Trophoblast cell (in vitro differentiated cells and primary cell): ENCODE measurements at places on chromosomes 6 and 20.
A peak's percentile ranks its signal among the peaks of the same experiment; 100 is the strongest.

GRCh38 chr6:54056105-54056504 lies 55.1 kb upstream of the MLIP start:
- no peak for DNase-seq

DNA sequence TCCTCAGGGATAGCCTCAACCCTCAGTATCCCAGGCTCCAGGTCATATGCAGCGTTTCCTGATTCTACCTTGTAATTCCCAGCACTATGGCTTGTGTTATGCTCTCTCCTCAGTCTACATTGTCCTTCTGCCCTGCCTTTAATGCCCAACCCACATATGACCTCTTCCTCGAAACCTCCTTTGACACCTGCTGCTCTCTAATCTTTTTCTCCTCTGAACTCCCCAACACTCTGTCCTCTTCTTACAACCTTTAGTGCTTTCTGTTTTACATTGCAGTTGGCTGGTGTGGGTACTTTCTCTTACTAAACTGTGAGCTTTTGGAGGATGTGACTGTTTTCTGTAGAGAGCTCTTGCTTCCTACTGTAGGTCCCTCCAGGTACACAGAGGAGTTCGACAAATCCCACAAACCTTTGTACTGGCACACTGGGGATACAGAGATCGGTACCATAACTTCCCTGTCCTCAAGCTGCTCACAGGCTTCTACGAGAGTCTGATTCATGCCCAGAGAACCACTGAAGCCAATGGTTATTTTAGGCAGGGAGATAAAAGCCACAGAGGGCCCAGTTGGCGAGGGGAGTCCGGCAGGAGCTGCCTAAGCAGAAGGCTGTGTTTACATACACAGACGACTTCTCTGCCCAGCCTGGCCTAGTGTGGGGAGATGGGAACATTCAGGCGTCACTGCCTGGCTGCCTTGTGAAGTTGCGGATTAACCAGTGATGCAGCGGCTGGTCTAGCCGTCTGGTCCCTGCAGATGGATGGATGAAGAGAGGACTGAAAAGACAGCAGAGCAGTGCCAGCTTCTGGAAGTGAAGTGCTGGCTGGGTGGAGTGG lies 8.4 kb upstream of the EPB41L1 start:
- no peak for DNase-seq

DNA sequence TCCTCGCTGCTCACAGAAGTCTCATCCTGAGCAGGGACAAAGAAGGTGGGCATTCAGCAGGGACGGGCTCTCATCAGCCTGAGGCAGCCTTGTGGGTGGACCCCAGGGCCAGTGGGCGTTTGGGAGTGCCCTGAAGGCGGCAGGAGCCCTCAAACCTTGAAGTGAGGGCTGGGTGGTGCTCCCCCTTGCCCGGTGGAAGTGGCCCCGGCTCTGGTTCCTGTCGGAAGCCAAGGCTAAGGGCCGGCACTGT lies 110.5 kb downstream of the NOL4L start:
- no peak for DNase-seq

DNA sequence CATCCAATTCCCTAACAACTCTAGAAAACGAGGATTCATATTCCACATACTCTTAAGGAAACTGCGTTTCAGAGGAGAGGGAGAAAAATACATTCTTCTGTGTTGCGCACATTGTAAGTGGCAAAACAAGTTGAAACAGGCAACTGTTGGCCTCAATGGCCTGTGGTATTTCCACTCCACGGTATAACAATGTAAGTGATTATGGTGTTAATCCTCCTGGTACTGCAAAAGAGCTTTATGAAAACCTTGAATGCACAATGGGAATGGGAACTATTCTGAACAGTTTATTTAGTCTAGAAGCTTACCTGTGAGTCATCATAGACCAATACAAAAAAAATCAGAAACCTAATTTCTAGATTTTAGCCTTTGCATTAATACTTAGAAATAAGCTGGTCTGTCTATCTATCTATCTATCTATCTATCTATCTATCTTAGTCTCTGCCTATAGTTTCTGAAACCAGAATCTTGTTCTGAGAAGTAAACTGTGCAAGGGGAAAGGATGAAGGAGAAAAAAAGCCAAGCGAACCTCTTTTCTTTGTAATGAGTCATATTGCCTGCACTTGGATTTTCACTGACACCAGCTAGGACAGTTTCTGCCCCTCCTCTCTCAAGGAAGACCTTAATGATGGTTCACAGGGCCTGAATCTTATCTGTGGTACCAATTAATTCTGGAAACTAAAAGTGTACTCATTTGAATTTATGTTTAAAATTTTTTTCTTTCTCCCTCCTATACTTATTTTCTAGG lies 101.5 kb downstream of the RNF144B start:
- peak; percentile 33 for DNase-seq

- no peak for DNase-seq
These were observed 59.2 kb upstream of the KIF25 start for GRCh38 chr6:167937948-167938911.

GRCh38 chr6:33610779-33611732 lies 10.1 kb upstream of the ITPR3 start:
- DNase-seq = no peak

GRCh38 chr20:29497261-29497671 lies 1760.2 kb upstream of the DEFB115 start:
- DNase-seq = peak; percentile 84

DNA sequence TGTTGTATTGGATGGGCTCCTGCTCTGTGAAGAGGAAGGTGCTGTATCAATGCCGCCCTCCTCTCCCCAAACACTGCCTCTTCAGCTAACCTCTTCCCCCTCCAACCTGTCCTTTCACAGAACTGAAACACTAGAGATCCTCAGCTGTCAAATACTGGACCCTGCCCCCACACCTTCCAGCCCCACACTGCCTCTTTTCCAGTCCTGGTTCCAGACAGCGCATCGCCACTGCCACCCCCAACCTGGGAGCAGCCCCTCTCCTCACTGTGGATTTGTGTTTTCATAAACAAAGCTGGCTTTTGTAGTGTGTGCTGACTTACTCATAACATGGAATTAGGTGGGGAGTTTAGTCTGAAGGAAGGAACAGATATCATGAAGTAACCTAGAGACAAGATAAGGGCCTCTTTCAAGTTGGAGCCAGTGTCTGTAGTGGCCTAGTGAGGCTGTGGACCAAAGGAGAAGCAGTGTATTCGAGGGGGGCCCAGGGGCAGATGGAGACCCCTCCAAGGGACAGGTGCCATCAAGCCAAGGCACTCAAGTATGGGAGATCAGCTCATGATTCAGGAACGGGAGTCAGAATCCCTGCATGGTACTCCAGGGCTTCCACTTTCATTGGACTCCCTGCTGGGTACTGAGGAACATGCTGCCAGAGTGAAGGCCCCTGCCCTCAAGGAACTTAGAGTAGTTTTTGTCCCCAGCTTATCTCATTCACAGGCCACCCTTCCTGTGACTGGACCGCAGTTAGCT lies 2.1 kb downstream of the SCUBE3 start:
- no peak for DNase-seq

DNA sequence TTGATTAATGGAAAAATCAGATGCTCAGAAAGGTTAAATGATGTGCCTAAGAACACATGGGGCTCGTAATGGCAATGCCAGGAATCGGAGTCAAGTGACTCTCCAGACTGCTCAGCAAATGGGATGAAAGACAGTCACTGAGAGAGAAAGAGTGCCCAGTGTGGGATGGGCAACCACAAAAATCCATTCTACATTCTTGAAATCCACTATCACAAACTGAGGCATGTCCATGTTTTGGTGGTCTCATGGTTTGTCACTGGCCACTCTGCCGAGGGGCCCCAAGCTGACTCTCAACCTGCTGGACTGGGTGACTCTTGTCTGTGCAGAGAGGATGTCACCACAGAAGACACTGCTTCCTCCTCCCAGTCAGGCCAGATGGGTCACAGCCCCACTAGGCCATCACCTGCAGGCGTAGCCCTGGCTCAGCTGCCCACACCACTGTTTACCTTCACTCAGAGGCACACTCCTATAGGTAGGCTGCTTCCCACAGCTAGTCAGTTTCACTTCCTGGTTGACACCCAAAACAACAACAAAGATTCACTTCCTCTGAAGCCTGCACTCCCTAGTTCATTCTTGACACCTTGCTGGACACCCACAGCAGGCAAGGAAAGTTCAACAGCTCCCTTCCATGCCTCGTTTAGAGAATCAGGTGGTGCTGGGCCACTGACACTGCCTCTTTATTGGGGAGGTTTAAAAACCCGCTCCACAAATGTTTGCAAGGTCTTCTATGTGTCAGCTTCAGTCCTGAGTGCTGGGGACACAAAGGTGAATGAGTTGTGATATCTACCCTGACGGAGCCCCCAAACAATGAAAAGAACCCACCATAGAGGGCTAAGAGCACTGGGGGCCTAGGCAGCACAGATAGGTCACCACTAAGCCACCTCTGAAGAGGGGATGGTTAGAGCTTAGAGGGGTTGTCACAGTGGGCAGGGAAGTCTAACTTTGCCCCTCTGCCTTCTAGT lies 21.7 kb downstream of the MAP1LC3A start:
- no peak for DNase-seq

- no peak for DNase-seq
These were observed 974.1 kb downstream of the EYS start for GRCh38 chr6:64732888-64733287.

GRCh38 chr20:63661959-63662812 lies 4.1 kb downstream of the RTEL1 start:
- no peak for DNase-seq

DNA sequence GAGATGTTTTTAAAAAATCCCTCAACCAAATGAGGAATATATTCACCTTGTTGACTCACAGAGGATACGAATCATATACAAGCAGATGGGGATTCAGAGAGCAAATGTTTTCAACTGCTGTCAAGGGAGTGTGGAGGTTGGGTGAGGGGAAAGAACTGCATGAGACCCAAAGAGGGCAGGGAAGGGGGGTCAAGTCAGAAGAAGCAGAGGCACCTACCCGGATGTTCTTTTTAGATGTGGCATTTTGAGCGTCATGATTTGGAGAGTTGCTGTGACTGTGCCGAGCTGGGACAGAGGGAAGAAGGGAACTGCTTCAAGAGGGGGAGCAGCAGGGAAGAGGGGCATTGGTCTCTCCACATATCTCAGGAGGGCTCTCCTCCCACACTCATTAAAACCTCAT lies 191.3 kb upstream of the PROKR2 start:
- no peak for DNase-seq

DNA sequence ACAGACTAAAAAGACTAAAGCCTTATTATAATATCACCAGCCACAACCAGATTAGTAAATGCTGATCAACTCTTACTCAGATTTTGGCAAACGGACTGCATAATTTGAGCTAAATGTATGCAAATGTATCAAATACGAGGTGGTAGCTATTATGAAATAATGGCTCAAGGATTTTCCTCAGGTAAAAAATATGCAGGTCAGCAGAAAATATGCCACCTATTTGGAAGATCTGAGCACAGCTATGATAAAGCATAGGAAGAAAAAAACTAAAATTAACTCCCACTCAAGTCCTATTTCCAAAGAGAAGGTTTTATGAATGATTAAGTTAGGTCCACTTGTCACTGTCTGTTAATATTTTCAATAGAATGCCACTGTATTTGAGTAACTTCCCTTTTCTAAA lies 22.4 kb downstream of the SYCP2 start:
- DNase-seq = peak; percentile 10

DNA sequence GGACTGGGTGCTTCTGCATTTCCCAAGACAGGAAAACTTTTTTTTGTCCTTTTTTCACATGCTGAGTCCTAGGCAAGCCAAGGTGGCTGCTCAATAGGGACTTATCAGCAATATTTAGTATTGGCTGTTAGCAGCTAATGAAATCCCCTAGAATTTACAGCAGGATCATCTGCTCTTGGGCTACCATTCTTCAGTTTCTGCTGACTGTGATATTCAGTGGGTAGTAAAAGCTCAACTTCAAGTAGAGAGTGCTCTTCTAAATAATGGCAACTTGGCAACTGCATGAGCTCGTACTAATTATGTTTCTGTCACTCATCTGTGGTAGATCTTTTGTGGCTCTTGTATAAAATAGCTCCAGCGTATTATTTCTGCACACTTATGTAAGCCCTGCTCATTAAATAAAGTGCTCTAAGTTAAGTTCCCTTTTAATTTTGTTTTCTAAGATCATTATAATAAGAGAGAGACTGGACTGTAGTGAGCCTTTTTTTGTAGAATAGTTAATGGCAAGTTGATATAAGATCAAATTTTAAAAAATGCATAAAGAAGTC lies 110.3 kb downstream of the SLC35F1 start:
- no peak for DNase-seq

DNA sequence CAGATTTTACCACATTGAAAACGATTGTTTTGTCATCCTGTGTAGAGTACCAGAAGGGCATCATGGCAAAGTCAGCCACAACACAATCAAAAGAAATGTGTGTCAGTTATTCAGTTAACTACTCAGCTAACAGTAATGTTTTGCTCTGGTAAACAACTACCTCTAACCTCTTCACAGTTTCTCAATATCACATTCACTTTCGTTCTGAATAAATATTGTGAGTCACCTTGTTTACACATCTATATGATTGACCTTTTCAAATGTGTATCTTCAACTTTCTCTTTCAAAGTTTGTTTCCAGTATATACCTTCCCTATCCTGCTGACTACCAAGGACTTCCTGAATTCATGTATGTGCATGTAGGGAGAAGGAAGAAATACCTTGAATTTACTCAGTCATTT lies 216.6 kb upstream of the UFL1 start:
- DNase-seq = no peak

DNA sequence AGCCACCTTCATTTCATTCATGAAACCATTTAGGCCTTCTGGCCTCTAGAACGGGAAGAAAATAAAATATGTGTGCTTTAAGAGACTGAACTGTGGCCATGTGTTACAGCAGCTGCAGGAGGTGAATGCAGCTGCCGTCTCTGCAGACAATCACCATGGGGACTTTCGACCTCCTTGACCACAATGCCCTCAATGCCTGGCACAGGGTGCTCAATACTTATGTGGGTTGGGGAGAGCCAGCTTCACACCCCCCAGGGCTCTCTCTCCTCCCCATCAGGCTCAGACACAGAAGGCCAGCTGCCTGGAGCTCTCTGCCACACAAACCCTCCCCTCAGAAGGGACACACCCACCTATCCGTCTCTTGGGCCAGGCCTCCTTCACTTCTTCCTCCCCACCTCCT lies 43.5 kb downstream of the ANKRD60 start:
- no peak for DNase-seq

DNA sequence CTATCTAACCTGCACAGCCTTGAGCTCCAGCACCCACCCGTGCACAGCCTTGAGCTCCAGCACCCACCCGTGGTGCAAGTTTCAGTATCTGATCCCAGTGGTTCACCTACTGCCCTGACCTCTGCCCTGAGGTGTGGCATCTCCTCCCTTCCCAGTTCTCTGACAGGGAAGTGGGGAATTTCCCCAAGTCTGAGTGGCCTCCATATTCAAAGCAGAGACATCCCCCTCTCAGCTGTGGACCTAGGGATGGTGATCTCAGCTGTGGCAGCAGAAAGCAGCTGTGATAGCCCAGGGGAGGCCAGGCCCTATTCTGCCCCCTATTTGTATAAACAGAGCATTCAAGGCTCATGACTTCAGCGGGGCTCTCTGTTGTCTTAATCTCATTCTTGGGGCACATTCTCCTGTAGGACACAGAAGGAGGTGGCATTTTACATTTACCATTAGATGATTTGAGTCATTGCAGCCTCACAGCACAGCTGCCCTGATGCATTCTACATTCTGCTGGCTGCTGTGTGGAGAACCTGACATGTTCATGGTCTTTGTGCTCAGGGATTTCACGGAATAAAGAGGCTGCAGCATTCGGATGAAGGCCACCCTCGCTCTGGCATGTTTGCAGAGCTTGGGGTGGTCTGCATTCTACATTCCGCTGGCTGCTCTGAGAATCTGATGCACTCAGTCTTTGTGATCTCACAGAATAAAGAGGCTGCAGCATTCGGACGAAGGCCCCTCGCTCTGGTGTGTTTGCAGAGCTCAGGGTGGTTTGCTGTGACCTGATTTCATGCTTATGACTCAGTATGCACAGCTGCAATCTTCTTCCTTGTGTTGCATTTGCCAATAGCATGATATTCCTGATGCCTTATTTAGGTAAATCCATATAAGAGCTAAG lies 16.9 kb downstream of the GPR31 start:
- no peak for DNase-seq
